Renal cortex interstitium (tissue), 15 donors: ENCODE measurements at places on chromosomes 1 and 21. TPM values are rescaled to one million over a fixed set of nuclear protein-coding genes. Genes with fewer than 3 reads are reported as not detected.

- no peak for DNase-seq
Observed at GRCh38 chr1:63888984-63889383, 115.2 kb downstream of the ROR1 start.

DNA sequence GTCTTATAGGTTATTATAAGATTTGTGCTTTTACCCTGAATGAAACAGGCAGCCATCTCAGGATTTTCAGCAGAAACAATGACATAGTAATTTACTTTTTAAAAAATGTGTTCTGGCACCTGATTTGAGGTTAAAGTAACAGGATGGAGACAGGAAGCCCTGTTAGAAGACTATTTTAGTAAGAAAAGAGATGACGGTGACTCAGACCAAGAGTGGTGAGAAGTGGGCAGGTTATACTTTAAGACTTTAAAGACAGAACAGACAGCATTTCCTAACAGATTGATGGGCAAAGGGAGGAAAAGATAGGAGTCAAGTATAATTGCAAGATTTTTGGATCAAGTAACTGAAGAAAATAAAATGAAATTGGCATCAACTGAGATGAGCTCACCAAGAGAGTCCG, 436.8 kb upstream of the NR5A2 start:
- DNase-seq, result no peak

DNA sequence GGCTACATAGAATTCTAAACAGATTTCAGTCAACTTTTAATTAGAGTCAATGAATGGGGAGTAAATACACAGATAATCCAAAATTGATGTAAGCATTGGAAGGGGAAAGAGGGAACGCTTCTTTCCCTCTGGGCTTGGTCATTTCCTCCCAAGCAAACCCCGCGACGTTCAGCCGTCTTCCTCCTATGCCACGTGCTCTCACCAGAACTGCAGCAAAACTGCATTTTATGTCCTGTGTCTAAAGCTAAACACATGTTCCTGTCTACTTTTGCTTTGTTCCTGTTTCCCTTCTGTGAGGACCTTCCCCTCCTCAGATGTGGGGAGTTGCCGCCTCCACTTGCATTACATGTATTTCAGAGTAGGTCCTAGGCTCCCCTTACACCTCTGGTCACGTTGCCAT, 27.2 kb downstream of the UTP25 start:
- no peak for DNase-seq

- no peak for DNase-seq
Observed at GRCh38 chr1:57824535-57824934, 400.7 kb upstream of the DAB1 start.

- no peak for DNase-seq
Observed at GRCh38 chr1:36447450-36447849, 2.8 kb downstream of the OSCP1 start.

Gene CIART
- polyA plus RNA-seq, result 8.6 TPM

Gene CELA2B
- 0.56 TPM for polyA plus RNA-seq
